ENCODE measurements at places on chromosomes 5 and 9.

GRCh38 chr9:121156263-121156731 is 45.4 kb downstream of the RAB14 start:
- peak; percentile 36 for DNase-seq

- peak; percentile 40 for DNase-seq
Measured at GRCh38 chr9:93126825-93127368, 7.2 kb downstream of the NINJ1 start.

- no peak for DNase-seq
Measured at GRCh38 chr5:6419340-6419852, 29.3 kb upstream of the UBE2QL1 start.

DNA sequence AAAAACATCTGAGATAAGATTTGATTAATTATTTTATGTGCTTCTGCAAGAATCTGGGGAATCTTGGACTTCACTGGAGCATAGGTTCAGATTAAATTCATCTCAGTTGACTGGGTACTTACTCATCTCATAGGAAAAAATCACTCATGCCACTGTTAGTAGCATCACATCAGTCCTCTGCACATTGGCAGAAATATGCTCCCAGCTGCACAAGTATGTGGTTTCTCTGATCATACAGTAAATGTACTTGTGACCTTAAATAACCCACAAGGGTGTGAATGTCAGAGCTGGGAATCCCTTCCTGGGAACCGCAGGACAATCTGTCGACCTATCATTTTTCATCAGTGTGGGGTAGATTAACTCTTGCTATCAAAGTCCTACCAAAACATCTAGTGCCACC is 203.7 kb upstream of the SLC24A2 start:
- peak; percentile 81 for DNase-seq

GRCh38 chr9:91421971-91422757 is 1.5 kb downstream of the NFIL3 start:
- DNase-seq = no peak

- DNase-seq = no peak
Measured at GRCh38 chr9:90107726-90108655, 503.2 kb downstream of the GADD45G start.

DNA sequence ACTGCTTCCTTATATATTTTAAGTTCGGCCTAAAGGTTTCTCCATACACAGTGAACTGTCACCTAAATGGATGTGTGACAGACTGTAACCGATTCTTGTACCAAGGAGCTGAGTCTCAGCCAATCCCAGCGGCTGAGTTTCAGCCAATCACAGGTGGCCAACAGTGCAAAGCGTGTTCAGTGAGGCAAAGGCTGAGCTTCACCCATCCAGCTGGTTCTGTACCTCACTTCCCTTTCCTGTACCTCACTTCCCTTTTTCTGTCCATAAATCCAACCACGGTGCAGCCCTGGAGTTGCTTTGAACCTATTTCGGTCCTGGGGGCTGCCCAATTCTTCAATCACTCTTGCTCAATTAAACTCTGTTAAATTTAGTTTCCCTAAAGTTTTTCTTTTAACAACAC is 15.7 kb upstream of the TBC1D9B start:
- DNase-seq = no peak
